ENCODE measurements at places on chromosomes 7 and 10.

DNA sequence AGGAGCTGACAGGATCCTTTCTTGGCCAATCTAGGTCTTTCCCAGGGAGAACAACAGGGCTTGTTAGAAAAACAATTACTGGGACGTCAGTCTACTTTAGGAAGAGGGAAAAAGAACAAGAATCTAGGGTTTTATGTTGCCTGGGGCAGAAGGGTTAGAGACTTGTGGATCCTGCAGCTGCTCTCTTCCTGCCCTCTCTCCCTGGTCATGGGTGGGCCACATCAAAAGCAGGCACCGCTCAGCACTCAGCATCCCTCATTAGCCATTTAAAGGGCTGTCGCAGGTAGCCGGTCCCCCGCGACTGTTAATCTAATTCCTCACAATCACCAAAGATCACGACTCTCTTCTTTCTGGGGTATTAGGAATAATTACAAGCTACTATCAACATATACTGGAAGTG lies 631.9 kb downstream of the CALN1 start:
- no peak for DNase-seq

- no peak for DNase-seq
Observed at GRCh38 chr10:113438652-113439051, 114.2 kb upstream of the HABP2 start.

- no peak for DNase-seq
Observed at GRCh38 chr10:11454958-11455566, 156.4 kb downstream of the USP6NL start.

GRCh38 chr7:127253281-127254162 lies 781 bp upstream of the GRM8 start:
- DNase-seq: peak; percentile 72

- DNase-seq: no peak
Observed at GRCh38 chr7:93054975-93055374, 62.8 kb downstream of the SAMD9 start.

GRCh38 chr10:52250510-52250909 lies 63.6 kb upstream of the DKK1 start:
- no peak for DNase-seq

- DNase-seq: no peak
Observed at GRCh38 chr7:136272934-136273333, 295.8 kb upstream of the MTPN start.

DNA sequence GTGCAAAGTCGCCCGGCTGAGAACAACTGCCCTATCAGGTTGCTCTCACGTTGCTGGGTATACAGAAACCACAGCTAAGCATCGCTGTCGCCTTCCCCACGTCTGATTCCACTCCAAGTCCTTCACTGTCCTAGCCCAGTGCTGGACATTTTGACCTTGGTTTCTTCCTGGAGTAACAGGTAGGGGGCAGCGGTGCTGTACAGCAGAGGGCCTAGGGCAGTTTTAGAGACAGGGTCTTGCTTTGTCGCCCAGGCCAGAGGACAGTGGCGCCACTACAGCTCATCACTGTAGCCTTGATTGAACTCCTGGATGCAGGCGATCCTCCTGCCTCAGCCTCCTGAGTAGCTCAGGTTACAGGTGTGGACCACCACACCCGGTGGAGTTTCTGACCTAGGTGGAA lies 2.6 kb downstream of the CLDN15 start:
- DNase-seq: no peak

- DNase-seq: no peak
Observed at GRCh38 chr10:130453036-130453720, 317.0 kb downstream of the GLRX3 start.

DNA sequence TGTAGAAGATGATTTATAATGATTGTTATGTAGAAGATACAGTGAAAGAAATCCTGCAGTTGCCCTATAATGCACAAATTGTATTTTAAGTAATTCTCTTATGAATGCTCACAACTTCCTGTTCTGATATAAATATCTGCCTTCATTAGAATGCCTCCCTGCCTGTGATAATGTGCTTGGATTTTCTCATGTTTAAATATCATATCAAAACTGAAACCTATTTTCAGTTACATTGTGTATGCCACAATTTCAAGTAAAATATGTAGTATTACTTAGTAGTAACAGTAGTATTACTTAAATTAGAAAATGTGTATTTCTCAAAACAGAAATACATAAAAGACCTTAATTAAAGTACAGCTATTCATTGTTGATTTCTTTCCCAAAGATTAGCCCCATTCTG lies 41.1 kb upstream of the TFEC start:
- DNase-seq: no peak

DNA sequence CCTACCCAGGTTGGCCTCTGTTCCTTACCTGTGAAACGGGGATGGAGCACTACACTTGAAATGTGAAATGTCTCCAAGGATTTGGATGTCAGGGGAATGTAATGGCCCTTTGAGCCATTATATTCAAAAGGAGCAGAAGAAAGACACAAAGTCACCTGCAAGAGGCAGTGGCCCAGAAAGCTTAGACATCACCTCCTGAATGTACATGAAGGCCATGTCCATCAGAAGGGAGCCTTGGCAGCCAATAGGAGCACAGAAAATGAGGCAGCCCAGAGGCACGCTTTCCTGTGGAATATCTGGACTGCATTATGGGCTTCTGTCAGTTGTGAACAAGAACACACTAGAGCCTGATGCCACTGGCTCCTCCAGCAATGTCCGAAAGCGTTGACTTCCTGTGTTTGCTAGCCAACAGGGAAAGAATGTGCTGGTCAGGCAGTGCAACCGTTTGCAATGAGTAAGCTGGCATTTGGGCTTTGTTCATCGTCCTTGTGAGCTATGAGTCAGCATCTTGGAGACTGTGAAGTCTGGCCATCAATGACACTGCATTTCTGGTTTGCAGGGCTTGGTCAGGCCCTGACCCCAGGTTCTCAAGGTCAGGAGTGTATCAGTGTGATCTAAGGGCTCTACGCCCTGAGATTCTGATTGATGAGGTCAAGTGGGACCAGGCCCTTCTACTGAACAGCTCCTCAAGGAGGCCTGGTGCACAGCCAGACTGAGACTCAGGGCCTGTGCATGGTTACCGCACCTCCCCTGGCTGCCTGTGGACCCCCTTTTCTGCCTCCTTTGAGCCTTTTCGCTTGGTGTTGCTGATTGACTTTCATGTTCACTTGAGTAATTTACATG lies 222.4 kb downstream of the RPS24 start:
- DNase-seq: no peak

GRCh38 chr10:2839081-2839725 lies 228.1 kb upstream of the PFKP start:
- no peak for DNase-seq

DNA sequence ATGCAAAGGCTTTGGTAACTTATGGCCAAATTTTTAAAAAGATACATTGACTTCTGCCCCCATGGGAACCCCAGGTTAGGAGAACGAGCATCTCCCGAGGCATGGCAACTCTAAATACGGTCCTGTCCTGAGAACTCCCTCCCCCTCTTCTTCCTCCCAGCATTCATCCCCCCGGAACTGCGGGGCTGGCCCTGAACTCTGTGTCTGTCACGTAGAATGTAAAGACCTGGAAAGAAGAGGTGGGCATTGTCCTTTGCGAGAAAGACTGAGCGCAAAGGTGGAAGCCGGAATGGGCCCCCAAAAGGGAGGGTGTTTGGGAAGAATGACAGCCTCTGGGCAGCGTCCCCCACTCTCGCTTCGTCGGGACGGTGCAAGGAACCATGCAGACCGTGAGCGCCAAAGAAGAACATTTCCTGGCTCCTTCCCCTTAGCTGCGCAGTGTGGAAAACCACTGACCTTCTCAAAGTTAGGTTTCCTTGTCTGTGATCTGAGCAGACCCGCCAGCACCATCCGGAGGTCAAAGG lies 21.0 kb downstream of the SHH start:
- DNase-seq: no peak

- DNase-seq: no peak
Observed at GRCh38 chr7:34842782-34843181, 184.8 kb downstream of the NPSR1 start.

GRCh38 chr10:46035923-46036849 lies 5.8 kb upstream of the NCOA4 start:
- no peak for DNase-seq

DNA sequence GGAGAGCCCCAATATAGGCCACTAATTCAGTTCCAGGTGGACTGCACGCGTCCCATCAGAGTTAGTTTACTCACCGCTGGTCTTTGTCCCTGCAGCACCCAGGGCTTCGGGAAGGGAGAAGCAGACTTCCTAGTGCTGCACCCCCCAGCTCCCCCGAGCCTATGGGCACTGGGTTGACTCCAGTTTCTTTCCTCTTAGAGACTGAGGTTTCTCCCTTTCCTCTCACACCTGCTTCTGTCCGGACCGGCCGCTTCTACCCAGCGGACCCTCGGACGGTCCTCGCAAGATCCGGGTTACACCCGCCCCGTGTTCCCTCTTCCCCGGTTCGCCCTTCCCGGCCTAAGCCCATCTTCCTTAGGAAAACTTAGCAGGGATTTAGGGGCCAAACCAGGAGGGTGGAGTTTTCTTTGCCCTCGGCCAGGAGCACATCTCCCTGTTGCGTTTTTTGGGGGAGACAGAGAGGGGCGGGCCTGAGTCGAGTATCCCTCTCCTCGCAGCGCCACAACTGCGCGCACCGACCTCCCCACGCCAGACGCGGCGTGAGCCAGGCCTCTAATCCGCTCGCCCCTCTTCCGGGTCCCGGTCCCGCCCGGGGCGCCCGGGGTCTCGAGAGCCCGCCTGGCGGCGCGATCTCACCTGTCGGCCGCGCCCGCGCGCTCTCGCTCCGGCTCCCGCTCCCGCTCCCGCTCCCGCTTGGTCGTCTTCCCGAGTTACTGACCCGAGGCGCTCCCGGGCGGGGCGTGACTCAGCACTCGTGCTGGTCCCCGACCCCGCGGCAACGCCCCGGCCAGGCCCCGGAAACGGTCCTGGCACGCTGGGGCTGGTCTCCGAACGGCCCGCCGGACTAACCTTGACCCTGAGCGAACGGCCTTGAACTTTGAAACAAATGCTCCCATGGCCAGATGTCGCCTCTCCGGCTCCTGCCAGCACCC lies at the start of gene AIFM2:
TSS of gene AIFM2 (minus strand) at position 728 of the 932 bp plus-strand sequence. CDS start 8,741 bp downstream, outside the sequence.
- DNase-seq: peak; percentile 84

DNA sequence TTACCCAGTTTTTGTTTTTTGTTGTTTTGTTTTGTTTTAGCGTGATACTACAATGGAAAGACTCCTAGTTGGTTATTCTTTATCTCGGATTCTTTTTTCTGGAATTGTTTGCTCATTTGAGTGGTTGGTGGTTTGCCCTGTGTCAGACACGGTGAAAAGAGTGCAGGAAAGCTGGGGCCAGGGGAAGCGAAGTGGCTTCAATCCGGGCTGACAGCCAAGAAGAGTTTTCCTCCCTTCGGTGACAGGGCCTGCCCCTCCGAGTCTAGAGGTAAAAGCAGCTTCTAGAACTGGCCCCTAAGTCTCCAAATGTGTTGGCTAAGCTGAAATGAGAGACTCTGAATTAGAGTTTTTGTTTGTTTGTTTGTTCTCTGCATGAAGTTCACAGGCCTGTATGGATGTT lies 5.7 kb upstream of the AP5Z1 start:
- no peak for DNase-seq

DNA sequence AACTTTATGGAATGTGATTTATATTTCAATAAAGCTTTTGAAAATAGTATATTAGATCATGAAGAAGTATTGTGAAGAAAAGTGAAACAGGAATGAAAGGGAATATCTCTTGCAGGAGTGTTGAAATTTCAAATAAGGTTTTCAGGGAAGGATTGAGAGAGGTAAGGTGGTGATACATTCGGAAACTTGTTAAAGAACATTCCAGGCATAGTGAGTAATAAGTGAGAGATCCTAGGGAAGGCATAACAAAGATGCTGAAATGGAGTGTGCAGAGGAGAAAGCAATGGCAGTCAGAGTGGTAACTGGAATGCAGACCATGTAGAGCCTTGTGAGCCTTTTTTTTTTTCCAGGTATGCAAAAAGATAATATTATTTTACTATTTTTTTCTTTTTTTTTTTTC lies 4.1 kb downstream of the OR9A4 start:
- no peak for DNase-seq

- DNase-seq: no peak
Observed at GRCh38 chr10:79905322-79906314, 43.3 kb downstream of the SFTPD start.

GRCh38 chr10:26225322-26225721 lies 8.7 kb downstream of the GAD2 start:
- no peak for DNase-seq

GRCh38 chr7:120272261-120272660 lies 714 bp upstream of the KCND2 start:
- peak; percentile 47 for DNase-seq

- DNase-seq: no peak
Observed at GRCh38 chr7:1083729-1084657, 3.9 kb upstream of the GPER1 start.

DNA sequence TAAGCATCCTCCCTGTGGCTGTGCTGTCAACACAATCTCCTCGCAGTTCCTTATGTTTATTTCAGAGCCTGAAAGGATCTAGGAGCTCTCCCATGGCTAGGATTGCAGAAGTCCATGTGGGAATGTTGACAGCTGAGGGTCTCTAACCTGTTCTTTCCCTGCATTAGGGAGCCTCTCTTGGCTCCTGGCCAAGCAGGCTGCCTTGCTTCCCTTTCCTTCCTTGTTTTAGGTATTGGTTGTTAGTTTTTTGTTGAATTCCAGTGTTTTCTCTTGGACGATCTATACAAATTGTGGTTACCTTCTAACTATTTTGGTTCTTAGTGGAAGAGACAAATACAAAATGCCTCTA lies 171.8 kb downstream of the MLLT10 start:
- DNase-seq: no peak

- no peak for DNase-seq
Observed at GRCh38 chr10:122519144-122519543, 41.4 kb upstream of the DMBT1 start.

DNA sequence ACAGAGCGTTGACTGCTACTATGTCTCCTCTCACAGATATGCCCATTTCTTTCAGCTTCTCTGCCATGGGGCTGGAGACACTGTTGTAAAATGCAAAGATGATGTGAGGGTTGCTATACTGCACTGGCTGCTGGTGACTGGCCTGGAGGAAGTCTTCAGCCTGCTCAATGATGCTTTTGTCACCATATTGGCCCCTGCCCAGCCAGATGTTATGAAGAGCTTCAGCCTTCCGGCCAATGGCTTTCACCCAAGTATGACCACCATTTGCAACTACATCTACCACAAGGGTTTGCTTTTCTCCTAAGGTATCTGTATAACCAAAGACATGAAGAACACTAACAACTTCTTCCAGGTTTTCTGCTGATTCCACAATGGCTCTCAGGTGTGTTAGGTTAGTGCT lies 1.6 kb downstream of the C7orf25 start:
- no peak for DNase-seq

DNA sequence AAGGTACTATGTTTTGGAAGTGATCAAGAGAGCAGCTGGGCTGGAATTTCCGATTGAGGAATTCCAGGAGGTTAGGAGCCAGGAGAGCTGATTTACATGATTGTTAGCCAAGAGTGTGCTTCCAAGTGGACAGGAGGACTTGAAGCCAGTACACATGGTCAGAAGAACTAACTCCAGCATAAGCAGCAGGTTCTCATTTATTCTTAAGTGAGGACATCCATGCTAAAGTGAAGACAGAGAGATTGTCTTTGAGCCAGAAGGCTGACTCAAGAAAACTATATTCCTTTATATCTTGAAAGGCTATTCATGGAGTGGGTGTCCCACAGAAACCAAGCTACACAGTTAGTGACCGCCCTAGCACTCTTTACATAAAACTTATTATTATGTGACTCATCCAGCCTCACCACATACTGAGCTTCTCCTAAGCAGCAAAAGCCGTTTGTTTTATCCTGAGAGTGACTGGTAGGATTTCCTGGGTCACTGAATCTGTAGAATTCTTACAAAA lies 56.7 kb upstream of the SEMA3A start:
- DNase-seq: no peak

- no peak for DNase-seq
Observed at GRCh38 chr10:30818854-30819253, 189.3 kb upstream of the LYZL2 start.
